Left ventricle myocardium inferior (tissue), 1 donor: ENCODE measurements at places on chromosomes 6 and 20.

DNA sequence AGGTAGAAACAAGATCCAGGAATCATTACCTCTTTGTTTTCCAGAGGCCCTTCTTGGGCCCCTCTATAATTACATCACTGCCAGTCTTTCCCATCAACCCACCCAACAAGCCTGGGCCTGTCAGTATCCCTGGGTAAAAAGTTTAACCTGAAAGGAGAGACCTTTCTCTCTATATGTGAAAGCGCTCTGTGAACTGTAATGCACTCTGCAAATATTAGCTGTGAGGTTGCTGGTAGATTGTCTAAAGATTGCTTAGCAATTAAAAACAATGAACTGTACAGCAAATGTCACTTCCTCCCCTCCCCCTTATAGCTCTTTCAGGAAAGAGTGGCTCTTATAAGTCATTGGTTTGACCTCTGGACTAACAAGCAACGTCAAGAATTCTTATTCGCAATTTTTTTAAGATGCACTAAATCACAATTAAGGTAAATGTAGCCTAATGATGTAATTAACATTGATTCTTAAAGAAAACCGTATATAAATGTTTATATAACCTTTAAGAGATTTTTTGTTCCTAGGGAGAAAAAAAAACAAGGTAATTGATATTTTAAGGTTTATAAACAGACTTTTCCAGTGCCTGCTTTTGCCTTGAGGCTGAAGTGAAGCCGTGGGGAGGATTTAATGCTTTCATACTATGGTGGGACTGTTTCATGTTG lies 18.4 kb downstream of the ECT2L start:
- no peak for DNase-seq

GRCh38 chr6:66508433-66508832 lies 801.4 kb upstream of the EYS start:
- DNase-seq = no peak

DNA sequence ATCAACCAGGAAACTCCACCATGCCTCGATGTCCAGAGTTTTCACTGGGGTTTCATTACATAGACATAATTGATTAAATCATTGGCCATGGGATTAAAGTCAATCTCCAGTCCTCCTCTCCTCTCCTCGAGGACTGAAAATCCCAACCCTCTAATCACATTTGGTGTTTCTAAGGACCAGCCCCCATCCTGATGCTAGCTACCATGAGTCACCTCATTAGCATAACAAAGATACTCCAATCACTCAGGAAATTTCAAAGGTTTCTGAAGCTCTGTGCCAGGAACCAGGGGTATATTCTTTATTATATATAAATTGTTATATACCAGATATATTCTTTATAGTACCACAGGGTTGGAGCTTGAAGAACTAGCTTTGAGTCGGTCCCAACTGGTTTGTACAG lies 212.9 kb upstream of the PRND start:
- no peak for DNase-seq

DNA sequence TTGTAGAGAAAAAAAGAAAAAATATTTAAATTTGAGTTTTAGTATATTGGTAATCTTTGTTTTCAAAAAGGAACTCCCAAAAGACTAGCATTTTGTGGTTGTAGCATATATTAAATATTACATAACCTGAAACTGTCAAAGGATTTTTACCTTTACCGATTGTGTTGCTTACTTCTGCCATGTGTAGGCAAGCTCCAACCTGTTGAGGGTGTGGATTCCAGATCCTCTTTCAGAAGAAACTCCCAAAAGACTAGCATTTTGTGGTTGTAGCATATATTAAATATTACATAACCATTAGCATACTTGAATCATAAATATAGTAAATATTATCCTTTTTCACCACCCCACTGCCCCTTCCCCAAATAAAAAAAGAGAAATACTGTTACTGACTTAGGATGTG lies 3.2 kb downstream of the DSE start:
- no peak for DNase-seq

GRCh38 chr6:168064226-168064807 lies 14.7 kb downstream of the FRMD1 start:
- DNase-seq = no peak
